ENCODE measurements at places on chromosomes 4 and X.

DNA sequence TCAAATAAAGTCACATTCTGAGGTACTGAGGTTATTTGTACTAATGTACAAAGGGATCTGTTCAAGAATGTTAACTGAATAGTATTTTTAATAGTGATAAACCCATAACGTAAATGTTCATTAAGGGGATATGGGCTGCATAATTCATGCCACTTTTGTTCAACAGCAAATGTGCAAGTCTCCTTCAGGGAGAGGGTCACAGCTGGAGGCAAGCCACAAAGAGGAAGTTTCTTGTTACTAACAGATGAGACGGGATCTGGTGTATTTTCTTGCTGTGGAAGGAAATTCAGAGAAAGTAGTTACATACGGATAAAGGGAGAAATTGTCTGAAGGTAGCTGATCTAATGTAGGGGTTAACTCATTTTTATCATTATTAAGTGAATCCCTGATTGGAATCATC lies 10.0 kb downstream of the ZFP42 start:
- no peak for DNase-seq

GRCh38 chrX:10030570-10030969 lies 63.4 kb downstream of the CLDN34 start:
- DNase-seq, result no peak

DNA sequence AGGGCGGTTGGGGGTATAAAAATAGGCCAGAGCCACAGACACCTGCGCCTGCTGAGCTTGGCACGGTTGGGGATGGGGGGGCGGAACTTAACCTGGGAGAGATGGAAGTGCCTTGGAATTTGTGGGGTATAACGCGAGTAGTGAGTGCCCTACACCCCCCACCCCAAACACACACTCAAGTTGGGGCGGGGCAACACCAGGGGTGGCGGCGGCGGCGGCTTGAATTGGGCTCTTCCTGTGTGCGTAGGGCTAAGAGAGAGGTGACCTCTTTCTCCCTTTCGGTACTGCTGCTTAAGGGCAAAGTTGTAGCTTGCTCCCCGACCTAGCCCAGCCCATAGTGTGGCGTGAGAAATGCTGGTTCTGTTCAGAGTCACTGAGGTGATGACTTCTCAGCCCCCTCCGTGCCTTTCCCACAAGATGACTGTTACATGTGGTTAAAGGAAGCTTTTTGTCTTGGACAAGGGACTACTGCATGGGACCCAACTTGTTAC lies 839 bp downstream of the STK26 start:
- no peak for DNase-seq

- DNase-seq, result no peak
Measured at GRCh38 chr4:4662230-4662629, 120.4 kb upstream of the STX18 start.

DNA sequence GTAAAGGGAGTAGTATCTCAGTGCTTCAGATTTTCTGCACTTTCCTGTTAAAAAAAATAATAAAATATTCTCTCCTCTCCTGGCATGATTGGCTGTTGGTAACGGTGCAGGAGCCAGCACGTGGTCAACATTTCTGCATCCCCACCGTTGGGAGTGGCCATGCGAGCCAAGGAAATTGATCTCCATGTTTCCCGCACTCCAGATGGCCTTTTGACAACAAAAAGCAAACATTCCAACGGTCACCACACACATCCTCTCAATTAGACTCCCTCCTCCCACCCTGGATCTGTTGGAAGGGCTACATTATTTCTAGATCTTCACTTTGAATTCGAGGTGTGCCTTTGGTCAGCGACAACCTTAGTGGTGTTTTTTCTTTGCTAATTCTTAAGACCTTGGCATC lies 45.0 kb downstream of the STK32B start:
- no peak for DNase-seq

- no peak for DNase-seq
Measured at GRCh38 chr4:102787096-102787881, 26.5 kb upstream of the MANBA start.

DNA sequence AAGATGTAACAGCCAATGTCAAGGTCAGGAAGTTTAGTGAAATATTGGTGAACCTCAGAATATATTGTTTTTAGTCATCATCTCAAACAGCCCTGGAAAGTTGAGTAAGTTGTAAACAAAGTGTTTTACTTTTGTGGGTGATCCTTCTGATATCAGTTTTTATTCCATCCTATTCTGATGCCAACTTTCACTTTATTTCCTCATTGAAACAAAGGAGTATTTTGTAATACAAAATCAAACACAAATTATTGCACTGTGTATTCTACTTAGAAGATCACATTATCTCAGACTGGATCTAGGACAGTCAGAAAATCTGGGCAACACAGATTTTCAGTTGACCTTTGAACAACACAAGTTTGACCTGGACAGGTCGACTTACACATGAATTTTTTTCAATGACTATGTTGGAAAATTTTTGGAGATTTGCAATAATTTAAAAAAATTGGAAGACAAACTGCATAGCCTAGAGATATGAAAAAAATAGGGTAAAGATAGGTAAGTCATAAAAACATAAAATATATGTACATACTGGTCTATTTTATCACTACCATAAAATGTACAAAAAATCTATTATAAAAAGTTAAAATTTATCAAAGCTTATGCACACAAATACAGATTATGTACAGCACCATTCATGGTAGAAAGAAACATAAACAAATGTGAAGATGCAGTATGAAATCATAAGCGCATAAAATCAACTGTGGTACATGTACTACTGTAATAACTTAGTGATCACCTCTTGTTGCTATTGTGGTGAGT lies 709.1 kb upstream of the FAM241A start:
- no peak for DNase-seq

DNA sequence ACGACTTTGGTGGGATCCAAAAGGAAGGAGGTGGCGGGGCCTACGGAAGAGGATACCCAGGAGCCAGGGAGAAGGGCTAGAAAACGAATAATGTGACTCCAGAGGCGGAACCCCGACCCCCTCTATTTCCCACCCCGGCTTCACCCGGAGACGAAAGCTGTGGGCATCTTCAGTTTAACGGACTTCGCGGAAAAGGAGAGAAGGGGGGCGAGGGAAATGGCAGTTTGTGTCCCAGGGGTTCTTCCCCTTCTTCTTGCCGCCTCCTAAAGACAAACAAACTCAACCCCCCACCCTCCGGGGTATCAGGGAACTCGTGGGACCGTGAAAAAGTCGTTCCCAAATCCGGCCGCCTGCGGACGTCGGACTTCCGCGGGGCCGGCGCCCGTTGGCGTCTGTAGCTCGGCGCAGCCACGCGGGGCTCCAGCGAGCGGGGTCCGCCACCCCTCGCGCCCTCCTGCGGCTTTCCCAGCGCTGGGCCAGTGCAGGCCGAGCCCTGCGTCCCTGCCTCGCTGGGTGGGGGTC lies 3.6 kb upstream of the LEF1 start:
- DNase-seq, result no peak

- DNase-seq, result no peak
Measured at GRCh38 chrX:34901761-34902160, 40.8 kb upstream of the FAM47B start.

DNA sequence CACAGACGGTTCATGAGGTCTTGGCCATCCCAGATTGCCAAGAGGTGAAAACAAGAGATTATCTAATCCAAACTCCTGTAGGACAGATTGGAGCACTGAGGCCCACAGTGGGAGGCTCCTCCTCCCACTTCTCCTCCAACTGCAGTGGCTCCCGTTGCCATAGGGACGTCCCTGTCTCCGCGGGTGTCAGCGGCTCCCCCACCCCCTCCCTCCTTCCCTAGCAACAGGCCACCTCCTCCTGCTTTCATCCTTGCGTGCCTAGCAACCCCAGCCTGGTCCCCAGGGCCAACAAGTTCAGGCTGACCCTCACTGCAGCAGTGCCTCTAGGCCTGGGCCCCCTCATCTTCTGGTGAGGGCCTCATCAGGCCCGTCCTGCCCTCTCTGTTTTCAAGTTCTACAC lies 6.8 kb upstream of the IQSEC2 start:
- no peak for DNase-seq

All from AG04450 (cell line).